ENCODE measurements at places on chromosomes 12 and 14. TPM values are rescaled to one million over a fixed set of nuclear protein-coding genes. Genes with fewer than 3 reads are reported as not detected.

ISCU gene
- 299 TPM for total RNA-seq

ARL1 gene
- 66.1 TPM for total RNA-seq

PLEK2 gene
- total RNA-seq, result 0.37 TPM

EML5 gene
- total RNA-seq, result 4.1 TPM

KRT72 gene
- total RNA-seq, result not detected

TOMM20L gene
- not detected for total RNA-seq

All from gastroesophageal sphincter (tissue), 4 donors.